ENCODE measurements at places on chromosomes 16 and 17. TPM values are rescaled to one million over a fixed set of nuclear protein-coding genes. Genes with fewer than 3 reads are reported as not detected.
A peak's percentile ranks its signal among the peaks of the same experiment; 100 is the strongest.

DNA sequence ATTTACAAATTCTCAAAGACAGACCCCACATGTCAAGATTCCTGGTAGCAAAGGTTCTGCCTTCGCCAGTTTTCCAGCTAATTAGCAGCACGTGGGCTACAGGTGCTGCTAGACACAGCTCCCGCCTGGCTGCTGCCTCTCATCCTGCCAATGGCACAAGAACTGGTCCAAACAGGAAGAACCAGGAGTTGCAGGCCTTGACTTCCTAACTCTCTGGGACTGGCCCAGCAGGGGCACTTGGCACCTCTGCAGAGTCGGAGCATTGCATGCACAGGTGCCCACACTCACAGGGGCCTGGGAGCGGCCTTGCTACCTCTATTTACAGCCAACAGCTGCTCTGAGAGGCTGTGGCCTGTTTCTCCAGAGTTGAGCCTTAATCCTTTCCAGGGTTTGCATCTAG is 39.6 kb downstream of the TK2 start:
- DNase-seq, result no peak

DNA sequence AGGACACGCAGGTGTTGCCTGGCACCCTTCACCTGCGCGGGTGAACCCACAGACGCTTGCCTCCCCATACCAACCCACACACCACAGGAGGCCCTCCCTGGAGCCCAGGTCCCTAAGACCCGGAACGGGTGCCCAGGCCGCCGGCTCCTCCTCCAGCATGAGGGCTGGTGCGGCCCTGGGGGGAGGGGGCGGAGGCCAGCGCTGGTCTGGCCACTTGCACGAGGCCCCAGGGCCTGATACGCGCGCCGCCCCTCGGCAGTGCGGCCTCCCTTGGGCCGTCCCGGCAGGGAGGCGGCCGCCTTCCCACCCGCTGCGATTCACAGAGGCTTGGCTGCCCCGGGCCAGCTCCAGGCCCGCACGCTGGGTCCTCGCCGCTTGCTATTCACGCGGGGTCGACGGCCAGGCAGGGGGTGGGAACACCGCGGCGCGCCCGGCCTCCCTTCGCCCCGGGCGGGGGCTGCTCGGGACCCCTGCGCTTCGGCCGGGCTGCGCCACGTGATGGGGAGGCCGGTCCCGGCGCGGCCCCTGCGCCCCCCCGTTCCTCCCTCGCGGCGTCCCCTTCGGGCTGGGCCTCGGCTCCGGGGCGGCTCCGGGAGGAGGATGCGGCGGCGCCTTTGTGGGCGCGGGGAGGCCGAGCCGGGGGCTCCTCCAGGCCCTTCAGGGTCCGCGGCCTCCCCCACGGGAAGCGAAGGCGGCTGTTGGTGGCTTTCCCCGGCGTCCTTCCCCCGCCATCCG is 685 bp downstream of the FASN start:
- DNase-seq, result no peak

- no peak for DNase-seq
Observed at GRCh38 chr16:3087243-3088235, 11.6 kb downstream of the ZSCAN10 start.

DNA sequence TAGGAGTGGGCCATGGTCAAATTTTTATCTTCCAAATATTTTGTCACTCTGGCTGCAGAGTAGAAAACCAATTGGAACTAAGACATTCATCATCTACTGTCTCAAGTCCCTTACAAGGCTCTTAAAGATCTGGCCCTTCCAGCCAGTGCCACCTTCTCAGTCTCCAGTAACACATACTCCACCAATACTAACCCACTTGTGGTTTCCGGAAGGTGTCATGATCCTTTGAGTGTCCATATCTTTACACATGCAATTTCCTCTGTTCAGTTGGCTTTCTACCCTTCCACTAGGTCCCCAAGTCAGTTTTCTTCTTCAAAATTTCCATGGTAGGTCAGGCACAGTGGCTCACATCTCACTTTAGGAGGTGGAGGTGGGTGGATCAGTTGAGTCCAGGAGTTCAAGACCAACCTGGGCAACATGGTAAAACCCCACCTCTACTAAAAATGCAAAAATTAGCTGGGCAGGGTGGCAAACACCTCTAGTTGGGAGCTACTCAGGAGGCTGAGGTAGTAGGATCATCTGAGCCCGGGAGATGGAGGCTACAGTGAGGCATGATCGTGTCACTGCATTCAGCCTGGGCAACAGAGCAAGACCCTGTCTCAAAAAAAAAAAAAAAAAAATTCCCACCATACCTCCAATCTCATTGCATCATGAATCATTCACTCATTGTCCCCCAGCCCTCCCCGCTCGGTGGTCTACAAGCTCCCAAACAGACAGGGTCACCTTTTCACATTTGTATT is 6.0 kb upstream of the GRB2 start:
- DNase-seq, result peak; percentile 19

GRCh38 chr17:48633266-48633677 is 7.1 kb upstream of the HOXB9 start:
- DNase-seq, result no peak

DNA sequence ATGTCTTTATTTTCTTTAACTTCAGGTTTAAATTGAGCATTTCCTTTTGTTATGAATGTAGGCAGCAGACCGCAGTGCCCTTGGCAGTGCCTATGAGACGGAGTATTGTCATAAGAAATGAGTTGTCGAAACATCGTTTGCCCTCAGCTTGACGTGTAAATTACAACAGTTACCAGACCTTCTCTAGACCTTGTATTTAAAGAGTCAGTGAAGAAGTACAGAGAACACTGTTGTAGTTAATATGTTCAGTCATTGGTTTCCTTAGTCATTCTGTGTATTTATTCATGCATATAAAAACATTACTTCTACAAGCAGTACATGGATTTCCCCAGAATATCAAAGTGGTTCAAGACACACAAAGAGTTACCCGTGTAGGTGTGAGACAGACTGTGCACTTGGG is 19.0 kb downstream of the IRF8 start:
- no peak for DNase-seq

DNA sequence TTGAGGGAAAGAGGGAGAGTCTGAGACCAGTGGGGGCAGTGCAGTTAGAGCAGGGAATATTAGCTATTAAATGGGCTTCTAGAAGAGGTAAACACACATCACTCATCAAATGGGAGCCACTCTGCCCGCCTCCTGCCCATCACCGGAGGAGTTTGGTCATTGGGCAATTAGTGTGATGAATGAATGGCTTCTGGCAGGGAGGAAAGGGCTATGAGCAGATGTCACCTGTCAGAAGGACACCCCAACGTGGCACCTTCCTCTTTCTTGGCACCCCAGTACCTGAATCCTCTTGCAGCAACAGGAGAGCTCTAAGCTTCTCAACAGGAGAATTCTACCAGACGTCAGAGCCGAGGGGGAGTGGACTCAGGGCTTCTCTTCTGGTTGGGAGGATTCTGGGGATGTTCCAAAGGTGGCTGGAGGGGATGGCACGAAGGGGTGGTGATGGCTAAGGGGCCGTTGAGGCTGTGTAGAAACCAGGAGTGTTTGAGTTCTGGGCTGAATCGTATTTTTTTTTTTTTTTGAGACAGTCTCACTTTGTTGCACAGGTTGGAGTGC is 11.0 kb downstream of the C1QTNF1 start:
- no peak for DNase-seq

- no peak for DNase-seq
Observed at GRCh38 chr17:3762922-3763776, 37.8 kb downstream of the ITGAE start.

- DNase-seq, result no peak
Observed at GRCh38 chr16:66844342-66845079, at the start of gene CA7. TSS of gene CA7 (plus strand) at chr16:66844414. CDS start at chr16:66844488, 74 bp downstream.

DNA sequence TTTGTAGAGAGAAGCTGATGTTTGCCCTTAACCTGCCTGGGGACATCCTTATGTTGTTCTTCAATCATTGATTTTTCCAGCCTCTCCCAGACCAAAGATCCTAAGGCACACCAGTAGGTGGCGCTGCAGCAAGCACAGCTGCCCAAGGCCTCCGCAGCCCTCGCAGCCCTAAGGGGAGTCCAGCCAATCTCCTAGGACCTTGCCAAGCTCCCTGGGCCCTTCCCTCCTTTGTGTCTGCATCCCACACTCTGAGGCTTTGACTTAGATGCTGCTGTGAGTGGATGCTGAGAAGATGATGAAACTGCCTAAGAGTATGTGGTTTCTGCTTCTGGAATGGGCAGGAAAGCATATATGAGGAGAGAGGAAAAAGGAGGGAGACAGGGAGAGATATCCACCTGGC is 47.1 kb downstream of the SPACA3 start:
- no peak for DNase-seq

- no peak for DNase-seq
Observed at GRCh38 chr16:15822957-15823356, 33.9 kb downstream of the MYH11 start.

DNA sequence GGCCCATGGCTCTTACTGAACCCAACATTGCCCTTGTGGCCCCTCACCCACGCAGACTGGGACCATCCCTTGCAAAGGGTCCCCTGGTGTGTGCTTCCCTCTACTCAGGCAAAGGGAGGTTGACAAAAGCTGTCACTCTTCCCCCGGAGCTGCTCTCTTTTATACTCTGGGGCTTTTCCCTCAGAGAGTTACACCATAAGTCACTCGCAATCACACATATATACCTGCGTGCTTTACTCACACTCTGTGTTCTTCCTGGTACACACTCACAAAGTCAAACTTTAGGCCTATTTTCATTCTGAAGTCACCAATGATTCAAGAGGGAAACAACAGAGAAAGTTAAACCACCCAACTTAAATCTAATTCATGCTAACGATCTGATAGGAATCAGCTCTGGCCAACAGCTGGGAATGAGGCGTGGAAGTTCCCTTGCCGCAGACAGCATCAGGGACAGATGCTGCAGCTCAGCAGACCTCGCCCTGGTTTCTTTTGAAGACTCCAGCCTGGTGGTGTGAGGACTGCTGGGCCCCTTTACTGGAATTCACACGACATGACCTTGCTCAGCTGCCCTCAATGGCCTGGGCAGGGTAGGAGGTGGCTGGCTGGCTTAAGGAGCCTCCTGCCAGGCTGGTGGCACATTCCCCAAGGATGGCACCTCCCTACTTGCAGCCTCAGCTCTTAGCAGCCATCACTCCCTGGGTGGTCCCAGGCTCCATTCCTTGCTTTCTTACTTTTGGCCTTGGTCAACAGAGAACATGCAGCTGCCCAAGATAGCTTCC is 27.3 kb downstream of the HIC1 start:
- no peak for DNase-seq

DNA sequence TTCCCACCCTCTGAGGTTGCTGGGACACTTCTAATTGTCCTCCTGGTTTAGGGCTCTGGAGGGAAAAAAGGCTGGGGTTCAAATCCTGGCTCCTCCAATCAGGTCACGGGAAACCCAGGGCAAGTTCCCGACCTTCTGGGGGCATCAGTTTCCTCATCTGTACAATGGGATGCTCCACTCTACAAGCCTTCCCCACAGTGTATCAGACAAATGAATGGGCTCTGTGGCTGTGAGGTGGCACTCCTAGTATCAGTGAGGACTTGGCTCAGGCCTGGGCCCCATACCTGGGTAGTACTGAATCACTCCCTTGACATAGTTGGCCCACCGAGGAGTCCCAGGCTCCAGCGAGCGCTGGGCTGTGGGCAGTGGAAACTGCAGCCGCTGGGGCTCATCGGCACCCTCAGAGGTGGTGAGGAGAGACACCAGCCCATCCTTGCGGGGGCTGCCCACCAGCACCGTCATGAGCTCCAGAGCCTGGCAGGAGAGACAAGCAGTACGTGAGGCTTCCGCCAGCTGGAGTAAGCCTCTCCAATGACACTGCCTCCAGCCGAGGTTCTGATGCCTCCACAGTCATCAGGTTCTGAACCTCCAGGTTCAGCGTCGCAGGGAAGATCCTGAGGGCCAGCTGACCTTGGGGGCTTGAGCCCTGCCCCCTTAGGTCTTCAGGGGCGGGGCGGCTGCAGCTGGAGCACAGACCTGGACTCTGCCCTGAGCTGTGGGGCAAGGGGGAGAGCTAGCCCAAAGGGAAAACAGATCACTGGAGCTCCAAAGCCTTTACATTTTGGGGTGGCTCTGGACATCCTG is 1.2 kb downstream of the GALK1 start:
- no peak for DNase-seq

GRCh38 chr17:17780922-17781590 is 55.7 kb downstream of the SREBF1 start:
- no peak for DNase-seq

GRCh38 chr16:14446796-14447195 is 183.3 kb downstream of the PARN start:
- DNase-seq, result no peak

GRCh38 chr16:79307214-79307613 is 293.3 kb downstream of the MAF start:
- no peak for DNase-seq

- DNase-seq, result no peak
Observed at GRCh38 chr17:71488851-71489250, 632.0 kb upstream of the SOX9 start.

DNA sequence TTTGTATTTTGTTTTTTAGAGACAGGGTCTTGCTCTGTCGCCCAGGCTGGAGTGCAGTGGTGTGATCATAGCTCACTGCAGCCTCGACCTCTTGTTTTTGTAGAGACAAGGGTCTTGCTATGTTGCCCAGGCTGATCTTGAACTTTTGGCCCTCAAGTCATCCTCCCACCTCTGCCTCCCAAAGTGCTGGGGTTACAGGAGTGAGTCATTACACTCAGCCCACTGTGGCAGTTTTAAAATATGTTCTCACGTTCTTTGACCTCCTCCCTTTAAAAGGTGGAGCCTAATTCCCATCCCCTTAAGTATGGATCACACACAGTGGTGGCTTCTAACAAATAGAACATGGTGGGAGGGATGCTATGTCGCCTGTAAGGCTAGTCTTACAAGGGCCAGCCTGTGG is 67.7 kb downstream of the ZDHHC7 start:
- no peak for DNase-seq

DNA sequence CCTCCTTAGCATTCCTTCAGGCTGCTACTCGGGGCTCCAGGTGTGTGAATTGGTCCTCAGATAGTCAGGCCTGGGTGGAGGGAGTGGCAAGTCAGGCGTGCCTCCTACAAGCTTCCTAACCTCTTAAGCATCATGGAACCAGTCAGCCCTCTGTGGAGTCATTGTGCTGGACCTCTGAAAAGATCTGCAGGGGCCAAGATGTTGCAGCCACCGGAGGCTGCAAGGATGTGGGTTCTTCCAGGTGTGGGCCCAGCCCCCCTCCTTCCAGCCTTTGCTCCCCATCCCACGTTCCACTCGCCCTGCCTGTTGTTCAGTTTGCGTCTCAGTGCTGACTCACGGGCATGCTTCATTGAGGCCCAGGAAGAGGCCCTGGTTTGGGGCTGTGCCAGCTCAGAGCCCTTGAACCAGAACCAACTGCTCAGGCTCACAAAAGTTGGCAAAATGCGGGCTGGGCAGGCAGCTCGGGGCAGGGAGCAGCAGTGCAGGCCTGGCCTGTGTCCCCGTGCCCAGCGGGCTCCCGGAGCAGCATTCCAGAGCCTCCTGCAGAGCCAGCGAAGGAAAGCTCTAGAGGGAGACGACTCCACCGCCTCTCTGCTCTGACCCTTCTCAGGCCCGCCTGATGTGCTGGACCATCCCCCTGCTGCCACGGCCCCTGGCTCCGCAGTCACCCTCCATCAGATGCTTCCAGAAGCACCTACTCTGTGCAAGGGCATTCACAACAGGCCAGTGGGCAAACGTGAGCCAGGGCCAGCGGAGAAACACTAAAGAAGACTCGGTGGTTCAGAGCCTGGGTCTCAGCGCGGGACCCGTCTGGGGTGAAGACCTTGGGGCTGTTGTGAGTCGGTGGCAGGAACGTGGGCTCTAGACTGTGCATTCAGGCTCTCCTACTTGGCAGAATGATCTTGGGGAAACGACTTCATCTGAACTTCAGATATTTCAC is 7.5 kb downstream of the LDHD start:
- DNase-seq, result peak; percentile 69

- DNase-seq, result no peak
Observed at GRCh38 chr16:88061346-88062110, 110.3 kb downstream of the BANP start.

HYDIN gene
- total RNA-seq, result not detected

DHX58 gene
- 39.1 TPM for total RNA-seq

FOXL1 gene
- total RNA-seq, result 0.11 TPM

DUXB gene
- total RNA-seq, result not detected

ZNF23 gene
- total RNA-seq, result 8.5 TPM

SCN4A gene
- total RNA-seq, result not detected

Data from CD8-positive, alpha-beta T cell (primary cell).